Stimulated activated CD8-positive, alpha-beta memory T cell treated with anti-CD3 and anti-CD28 coated beads, Interleukin-7, amount 100 ng/mL, for 24 hours (primary cell): ENCODE measurements at places on chromosomes 2 and 18.

- no peak for DNase-seq
Observed at GRCh38 chr2:19711470-19712372, 190.1 kb downstream of the TTC32 start.

DNA sequence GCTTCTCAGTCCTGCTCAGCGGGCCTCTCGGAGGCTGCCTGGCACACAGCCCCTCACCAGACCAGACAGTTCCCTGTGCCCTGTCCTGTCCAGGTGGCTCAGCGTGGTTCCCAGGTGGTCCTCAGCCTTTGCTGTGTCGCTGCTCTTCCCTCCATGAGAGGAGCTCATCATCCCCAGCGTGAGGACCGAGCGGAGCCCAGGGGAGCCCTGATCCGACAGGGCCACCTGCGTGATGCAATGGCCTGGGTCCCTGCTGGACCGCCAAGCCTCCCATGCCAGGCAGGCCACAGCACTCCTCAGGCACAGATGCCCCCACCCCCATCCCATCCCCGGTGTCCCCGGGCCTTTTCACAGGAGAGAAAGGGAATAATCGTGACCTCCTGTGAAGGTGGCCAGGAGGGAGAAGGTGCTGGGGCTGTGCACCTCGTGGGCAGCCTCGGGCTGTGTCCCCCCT is 4.3 kb downstream of the GPC1 start:
- no peak for DNase-seq

DNA sequence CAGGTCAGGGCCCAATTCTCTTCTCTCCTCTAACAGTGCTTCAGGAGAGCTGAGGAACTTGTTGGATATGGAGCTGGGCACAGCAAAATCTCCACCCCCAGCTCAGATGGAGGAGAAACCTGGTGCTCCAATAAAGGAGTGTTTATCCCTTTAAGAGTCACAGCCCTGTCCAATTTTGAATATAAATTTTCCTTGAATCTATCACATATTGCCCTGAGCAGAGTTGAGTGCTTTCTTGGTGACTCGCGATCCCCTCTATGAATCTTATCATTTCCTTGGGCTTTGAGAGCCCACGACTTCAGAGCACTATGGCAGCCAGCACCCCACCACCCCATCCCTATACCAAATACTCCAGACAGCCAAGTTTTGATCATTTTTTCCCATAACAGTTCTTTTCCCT is 34.4 kb upstream of the SMAD7 start:
- no peak for DNase-seq

DNA sequence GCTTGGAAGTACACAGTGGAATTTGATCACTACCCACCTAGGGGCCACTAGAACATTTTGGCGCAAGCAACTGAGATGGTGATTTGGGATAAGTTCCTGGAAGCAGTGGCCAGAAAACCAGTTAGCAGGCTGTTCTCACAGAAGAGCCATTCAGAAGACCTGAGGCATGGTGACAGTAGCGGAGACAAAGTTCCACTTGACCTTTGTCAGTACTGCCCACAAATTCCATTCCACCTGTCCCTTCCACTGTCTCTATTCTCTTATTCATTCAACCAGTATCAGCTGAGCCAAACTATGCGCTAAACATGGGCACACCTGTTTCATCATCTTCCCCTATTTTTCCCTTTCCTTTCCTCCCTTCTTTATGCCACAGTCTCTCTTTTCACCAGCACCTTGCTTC is 59.2 kb upstream of the PPP1CB start:
- DNase-seq = no peak

DNA sequence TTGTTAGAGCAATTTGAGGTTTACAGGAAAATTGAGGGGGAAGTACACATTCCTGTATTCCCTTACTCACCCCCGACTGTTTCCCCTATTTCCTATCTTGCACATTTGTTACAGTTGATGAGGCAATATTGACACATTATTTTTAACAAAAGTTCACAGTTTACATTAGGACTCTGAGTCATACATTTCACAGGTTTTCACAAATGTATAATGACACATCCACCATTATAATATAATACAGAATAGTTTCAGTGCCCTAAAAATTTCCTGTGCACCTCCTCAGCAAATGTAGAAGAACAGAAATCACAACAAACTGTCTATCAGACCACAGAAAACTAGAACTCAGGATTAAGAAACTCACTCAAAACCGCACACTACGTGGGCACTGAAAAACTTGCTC is 160.6 kb upstream of the RMP24 start:
- DNase-seq = no peak

DNA sequence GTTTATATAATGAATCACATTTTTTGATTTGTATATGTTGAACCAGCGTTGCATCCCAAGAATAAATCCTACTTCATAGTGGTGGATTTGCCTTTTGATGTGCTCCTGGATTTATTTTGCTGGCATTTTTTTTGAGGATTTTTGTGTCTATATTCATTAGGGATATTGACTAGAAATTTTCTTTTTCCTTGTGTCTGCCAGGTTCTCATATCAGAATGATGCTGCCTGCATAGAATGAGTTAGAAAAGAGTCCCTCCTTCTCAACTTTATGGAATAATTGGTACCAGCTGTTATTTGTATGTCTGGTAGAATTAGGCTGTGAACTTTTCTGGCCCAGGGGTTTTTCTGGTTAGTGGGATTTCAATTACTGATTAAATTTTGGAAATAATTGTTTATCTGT is 457.4 kb upstream of the DSEL start:
- no peak for DNase-seq

GRCh38 chr2:158094487-158095092 is 7.1 kb upstream of the UPP2 start:
- no peak for DNase-seq

- no peak for DNase-seq
Observed at GRCh38 chr2:141380008-141380979, 750.5 kb downstream of the LRP1B start.

DNA sequence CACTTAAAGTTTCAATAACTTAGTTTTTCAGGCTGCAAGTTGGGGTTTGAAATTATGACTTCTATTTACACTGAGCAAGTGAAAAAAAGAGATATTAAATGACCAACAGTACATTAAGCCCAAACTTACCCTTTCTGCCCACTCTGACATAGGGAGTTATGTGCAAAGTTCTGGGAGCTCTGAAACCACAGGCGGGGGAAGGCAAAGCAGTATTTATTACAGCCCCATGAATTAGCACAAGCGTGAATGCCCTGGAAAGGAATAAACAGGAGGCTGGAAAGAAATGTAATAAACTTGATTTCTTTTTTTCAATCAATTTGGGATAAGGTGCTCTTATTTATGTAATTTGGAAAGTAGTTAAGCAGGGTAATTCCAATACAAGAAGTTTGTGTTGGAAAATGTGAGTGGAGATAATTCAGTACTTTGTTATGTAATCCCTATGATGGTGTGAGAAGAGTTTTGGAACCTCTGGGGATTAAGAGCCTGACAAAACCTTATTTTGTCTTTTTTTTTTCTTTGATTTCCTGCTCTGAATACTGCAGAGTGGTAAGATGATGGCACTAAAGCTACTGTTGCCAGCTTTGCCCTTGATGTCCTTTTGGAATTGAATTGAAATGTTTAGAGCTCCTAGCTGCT is 351.5 kb downstream of the ARHGAP15 start:
- DNase-seq = no peak

DNA sequence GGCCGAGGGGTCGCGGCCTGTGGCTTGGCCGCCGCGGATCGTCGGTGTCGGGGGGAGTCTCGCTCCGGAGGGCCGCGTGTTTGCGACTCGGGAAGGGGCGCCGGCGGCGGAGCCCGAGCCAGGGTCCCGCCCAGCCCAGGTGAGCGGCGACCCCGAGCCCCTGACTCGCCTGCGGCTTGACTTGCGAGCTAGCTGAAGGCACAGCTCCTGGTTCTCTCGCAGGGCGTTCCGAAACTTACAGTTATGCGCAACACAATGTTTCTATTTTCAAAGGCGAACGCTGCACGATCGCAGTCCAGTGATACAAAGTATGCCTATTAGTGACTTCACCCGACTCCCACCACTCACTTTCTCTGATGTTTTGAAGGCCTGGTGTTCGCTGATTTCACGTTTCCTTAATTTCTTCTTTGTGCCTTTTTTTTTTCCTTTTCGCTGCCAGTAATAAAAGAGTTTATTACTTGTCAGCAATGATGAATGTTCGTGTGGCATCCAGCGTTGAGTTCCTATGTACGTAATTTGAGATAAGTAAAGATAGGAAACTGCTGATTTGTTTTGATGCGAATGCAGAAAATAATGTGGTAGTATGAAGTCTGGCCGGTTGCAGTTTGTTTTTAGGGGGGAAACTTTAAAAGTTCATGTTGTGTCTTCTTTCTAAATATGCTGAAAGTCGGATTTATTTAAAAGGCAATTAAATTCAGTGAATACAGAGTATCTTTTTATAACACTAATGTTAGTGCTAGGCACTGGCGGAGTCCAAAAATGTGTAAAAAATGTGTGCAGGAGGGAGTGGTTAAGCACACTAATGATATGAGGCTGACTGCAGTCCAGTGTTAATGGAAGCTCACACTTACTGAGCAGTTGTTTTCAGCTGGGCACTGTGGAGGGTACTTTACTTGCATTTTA is 706 bp downstream of the UBXN2A start:
- no peak for DNase-seq

DNA sequence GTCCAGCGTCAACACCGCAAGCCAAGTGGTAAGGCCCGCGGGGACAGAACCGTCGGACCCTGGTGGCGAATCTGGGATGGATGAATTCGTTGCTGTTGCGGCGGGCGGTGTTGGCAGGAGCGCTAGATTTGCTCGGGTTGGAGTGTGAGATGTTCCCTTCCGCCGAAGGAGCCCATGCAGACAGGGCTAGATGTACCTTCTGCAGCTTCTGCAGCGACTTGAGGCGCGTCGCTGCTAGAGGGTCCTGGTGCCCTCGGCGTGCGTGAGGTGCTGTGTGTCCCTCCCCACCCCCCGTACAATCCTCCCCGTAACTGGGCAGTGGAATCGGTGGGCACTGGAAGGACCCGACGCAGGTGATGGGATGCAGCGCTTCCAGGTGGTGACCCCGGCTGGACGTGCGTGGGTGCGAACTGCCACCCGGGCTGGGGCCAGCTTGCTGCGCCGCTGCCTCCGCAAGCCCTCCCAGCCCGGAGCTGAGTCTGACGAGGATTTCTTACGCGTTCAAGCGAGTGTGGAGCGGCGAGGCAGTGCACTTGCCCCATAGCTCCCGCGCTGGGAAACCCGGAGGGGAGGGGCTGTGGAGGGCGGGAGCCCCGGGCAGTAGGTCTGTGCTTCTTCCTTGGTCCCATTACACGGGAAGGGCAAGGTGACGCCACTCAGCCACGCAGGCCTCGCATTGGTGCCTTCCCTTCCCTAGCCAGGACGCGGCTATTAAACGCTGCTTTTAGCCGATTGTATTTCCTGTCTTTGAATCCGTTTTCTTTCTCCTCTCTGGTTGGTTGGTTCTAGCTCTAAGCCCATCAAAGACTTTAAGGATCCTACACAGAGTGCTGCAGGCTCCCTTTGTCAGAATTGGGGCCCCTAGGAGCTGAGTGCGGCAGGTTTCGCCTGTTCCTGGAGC is 34.2 kb downstream of the CHRNA1 start:
- no peak for DNase-seq
